ENCODE measurements at places on chromosomes 13 and 19.

DNA sequence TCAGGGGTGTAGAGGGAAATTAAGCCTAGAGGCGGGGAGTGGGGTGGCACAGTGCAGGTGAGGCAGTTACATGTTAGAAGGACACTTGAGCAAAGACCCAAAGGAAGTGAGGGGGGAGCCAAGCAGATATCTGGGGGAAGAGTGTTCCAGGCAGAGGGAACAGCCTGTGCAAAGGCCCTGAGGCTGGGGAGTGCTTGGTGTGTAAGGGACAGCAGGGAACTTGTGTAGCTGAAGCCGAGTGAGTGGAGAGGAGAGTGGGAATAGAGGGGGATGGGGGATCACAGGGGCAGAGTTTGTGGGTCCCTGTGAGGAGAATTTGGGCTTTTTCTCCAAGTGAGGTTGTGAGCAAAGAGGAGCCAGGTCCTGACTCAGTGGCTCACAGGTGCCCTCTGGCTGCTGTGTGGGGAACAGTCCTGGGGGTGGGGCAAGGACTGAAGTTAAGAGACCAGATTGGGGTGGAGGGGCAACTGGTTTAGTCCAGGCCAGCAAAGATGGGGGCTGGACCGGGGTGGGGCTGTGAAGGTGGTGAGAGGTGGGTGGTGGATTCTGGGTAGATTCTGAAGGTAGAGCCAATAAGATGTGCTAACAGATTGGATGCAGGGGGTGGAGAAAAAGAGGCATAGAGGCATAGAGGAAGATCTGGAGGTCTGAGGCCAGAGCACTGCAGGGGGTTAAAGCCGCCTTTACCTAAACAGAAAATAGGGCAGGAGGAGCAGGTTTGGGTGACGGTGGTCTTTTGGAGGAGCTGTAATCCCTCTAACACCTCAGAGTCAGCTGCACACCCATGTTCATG lies 75.3 kb downstream of the CACNA1A start:
- peak; percentile 65 for DNase-seq

- DNase-seq, result no peak
Measured at GRCh38 chr19:1116726-1117581, 13.2 kb downstream of the GPX4 start.

DNA sequence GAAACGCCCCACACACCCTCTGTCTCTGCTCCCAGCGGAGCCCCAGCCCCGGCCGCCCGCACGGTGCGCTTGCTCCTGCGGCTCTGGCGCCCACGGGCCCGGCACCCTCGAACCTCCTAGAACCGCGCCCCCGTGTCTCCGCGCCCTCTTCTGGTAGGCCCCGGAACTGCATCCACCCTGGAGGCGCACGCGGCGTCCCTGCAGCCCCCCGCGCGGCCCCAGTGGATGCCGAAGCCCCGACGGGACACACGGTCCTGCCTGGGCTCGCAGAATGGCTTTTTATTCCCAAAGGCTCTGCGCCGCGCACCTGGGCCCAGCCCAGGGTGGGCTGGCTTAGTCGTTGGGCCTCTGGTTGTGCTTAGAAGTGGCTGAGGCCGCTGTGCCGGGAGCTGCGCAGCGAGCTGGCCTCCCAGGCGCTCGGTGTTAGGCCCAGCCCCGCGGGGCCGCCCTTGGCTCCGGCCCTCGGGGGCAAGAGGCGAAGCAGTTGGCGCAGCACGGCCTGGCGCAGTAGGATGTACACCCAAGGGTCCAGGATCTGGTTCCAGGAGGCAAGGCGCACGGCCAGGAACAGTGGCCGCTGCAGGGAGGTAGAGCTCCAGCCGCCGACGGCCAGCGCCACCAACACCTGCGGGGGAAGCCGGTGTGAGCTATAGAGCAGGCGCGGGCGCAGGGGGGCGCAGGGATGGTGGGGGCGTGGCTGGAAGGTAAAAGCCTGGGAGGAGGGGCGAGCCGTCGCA lies 2.8 kb downstream of the PTGER1 start:
- DNase-seq, result peak; percentile 55

GRCh38 chr13:65188721-65189120 lies 2041.4 kb downstream of the PCDH9 start:
- peak; percentile 21 for DNase-seq

GRCh38 chr19:51365965-51366388 lies at the start of gene ETFB:
TSS of gene ETFB (minus strand) at chr19:51366388. CDS start at chr19:51366326, 62 bp downstream.
- no peak for DNase-seq

DNA sequence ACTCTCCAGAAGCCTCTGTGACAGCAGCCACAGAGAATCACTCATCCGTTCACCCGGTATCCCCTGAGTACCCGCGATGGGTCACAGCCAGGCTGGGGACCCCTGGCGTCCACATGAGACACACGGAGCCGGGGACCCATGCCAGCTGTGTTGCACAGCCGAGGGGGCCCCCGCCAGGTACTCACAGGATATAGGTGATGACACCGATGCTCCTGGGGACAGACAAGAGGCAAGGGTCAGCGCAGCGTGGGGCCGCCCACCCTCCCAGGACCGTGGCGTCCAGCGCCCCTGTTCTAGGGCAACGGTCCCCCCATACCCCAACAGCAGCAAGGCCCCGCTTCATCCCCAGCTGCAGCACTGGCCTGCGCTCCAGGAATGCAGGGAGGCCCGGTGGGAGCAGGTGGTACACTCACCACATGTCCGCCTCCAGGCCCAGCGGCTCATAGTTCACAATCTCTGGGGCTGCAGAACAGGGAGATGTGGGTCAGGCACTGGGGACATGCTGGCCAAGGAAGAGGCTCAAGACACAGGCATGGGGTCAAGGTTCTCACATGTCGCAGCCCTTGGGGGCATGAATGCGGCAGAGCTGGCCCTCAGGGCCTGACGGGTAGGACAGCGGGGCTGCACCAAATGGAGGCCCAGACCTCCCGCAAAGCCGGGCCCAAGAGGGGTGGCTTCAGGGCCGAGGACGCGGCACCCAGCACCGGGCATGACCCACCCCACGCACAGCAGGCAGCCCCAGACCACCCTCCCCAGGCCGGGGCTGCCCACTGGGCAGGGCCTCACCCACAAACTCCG lies 7.2 kb downstream of the DAPK3 start:
- DNase-seq, result no peak

- no peak for DNase-seq
Measured at GRCh38 chr19:57263244-57263741, 17.0 kb upstream of the ZNF460 start.

DNA sequence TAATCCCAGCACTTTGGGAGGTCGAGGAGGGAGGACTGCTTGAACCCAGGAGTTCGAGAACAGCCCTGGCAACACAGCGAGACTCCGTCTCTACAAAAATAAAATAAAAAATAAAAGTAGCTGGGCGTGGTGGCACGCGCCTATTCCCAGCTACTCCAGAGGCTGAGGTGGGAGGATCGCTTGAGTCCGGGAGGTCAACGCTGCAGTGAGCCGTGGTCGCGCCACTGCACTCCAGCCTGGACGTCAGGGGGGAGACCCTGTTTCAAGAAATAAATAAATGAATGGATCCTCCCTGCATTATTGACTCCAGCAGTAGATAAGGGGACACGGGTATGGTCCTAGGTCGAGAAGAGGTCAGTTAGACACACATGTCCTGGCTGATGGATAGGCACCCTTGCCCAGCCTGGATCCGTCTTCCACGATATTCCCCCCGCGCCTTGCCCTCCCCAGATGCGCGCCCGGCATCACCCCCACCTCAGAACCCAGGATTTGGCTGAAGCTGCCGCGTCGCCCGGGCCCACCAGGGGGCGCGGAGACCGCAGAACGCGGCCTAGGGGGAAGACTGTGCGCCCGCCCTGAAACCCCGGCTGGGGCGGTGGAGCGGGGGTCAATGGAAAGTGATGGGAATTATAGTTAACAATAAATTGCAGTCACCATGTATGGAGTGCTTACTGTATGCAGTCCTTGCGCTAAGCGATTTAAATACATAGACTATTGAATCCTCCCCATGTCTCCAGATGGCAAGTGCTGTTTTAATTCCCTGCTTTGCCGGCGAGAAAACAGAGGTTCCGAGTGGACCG lies 2.1 kb upstream of the HOOK2 start:
- DNase-seq, result peak; percentile 75

- no peak for DNase-seq
Measured at GRCh38 chr13:27463500-27463899, 13.1 kb upstream of the MTIF3 start.

DNA sequence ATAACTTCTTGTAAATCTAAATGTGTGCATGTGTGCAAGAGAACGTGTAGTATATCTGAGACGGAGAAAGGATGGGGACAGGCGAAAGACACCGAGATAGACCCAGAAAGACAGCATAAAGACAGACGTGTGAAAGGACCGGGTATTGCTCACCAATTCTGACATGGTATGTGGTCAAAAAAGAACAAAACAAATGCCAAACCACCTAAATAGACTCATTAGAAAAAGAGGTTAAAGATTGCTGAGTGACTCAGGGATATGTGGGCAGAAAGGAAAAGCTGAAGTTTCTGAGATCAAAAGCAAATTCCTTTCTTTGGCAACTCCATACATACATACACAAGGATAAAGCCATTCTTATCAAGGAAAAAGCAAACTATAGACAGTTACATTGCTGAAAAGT lies 179.7 kb upstream of the TSC22D1 start:
- peak; percentile 59 for DNase-seq

- no peak for DNase-seq
Measured at GRCh38 chr13:93147298-93147645, 79.3 kb upstream of the GPC6 start.

DNA sequence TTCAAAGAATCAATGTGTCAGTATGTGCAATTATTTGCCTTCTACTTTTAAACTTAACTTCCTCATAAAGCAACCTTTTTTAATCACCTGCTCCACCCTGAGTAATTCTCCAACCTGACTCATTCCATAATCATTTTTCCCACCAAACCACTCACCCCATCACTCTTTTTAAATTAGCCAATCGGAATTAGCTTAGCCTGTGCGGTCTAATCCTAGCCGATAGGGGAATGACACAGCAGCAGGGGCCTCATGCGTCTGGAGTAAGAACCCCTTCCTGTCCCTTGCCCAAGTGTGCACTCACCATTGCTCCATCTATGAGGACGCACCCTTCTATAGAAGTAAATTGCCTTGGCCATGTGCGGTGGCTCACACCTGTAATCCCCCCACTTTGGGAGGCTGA lies 27.4 kb upstream of the ZNF83 start:
- DNase-seq, result peak; percentile 25

DNA sequence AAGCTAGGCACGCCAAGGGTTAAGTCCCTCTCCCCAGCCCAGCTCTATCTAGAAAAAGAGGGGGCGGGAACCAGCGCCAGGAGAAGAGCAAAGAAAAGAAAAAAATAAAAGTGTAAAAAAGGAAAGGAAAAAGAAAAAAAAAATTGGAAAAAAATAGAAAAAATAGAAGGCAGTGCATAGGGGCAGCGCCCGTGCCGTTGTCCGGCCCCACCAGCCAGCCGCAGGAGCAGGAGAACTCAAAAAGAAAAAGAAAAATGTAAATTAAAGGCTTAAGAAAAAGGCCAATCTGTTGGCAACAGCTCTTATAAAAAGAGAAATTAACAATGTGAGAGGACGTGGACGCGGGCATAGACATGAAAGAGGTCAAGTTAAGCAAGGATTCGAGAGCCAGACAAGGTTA lies 105.4 kb upstream of the ZNF98 start:
- no peak for DNase-seq

DNA sequence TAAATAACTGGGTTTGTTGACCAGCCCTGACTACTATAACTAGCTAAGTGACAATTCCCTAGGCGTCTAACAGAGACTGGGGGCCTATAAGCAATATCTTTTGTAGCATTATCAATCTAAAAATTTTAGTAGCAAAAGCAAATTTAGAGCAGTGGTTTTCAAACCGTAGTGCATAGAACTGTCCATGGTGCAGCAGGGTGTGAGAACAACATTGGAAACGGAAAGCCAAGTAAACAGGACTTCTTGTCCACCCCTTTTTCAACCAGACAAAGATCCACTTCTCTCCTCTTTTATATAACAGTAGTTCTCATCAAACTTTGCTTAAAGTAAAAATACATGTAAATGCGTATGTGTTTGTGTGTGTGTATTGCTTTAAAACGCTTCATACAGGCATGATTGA lies 1099.1 kb upstream of the ATXN8OS start:
- DNase-seq, result no peak

- DNase-seq, result no peak
Measured at GRCh38 chr19:49924004-49924880, 4.8 kb upstream of the ATF5 start.

DNA sequence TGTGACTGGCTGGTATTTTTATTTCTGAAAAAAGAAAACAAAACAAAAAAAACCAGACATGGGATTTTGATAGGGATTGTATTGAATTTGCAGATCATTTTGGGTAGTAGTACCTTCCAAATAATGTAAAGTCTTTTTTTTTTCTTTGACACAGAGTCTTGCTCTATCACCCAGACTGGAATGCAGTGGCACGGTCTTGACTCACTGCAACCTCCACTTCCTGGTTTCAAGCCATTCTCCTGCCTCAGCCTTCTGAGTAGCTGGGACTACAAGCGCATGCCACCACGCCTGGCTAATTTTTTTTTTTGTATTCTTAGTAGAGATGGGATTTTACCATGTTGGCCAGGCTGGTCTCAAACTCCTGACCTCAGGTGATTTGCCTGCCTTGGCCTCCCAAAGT lies 4.2 kb downstream of the ZNF101 start:
- DNase-seq, result peak; percentile 7

DNA sequence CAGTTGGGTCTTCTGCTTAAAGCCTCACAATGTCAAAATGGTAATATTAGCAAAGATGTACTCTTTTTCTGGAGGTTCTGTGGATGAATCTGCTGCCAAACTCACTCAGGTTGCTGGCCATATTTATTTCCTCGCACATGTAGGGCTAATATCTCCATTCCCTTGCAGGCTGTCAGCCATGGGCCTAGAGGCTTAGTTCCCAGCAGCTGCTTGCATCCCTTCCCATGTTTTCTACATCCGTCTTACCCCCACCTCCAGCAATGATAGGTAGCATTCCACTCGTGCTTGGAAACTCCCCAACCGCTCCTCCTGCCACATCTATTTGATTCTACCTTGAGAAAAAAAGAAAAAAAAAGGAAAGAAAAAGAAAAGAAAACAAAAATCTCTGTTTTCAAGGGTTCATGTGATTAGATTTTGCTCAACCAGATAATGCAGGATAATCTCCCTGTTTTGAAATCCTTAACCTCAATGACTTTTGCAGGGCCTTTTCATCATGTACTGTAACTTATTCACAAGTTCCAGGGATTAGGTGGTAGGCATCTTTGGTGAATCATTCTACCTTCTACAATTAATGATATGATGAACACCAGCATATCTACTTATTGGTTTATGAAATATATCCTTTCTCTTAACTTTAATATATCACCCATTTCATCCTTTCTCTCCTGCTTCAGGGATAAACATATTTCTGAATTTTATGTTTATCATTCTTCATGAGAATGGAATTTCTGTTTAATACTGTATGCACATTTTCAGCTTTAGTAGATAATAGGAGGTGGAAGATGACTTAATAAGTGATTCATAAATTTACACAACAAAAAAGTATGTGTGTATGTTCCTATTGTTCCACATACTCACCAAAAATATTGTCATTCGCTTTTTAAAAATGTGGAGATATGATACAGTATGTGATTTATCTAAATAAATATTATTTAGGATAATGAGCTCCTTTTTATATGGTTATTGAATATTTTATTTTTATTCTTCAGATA lies 931.9 kb downstream of the SLITRK5 start:
- no peak for DNase-seq

- no peak for DNase-seq
Measured at GRCh38 chr13:28245465-28245864, 107.1 kb downstream of the PAN3 start.

All from EH (cell line).